ENCODE measurements at places on chromosomes 12 and 14.

- no peak for DNase-seq
Observed at GRCh38 chr12:76666290-76666835, 97.6 kb upstream of the ZDHHC17 start.

- DNase-seq: no peak
Observed at GRCh38 chr12:93624595-93625294, 52.3 kb downstream of the SOCS2 start.

DNA sequence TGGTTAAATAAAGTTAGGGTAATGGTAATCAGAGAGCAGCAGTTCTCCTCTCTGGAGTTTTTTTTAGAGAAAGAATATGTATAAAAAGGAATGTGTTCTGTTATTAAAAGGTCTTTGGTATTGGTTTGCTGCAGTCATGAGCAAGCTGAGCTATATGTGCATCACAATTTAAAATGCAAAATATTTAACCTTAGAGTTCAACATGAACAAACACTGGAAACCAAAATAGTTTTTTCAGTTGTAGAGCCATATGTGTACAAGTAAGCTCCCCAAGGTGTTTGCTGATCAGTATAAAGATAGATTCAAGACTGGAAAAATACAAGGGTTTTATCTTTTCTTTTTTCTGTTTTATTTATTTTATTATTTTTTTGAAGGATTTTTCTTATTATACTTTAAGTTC is 245.0 kb downstream of the NUBPL start:
- no peak for DNase-seq

GRCh38 chr12:52247622-52248540 is 14.8 kb downstream of the KRT7 start:
- DNase-seq: no peak

GRCh38 chr14:21072031-21072473 is 1.9 kb downstream of the ARHGEF40 start:
- no peak for DNase-seq

- DNase-seq: no peak
Observed at GRCh38 chr12:110676171-110676570, 12.7 kb downstream of the HVCN1 start.

- DNase-seq: no peak
Observed at GRCh38 chr14:54172562-54172961, 215.9 kb upstream of the BMP4 start.

- DNase-seq: peak; percentile 77
Observed at GRCh38 chr12:6607751-6608591, 792 bp upstream of the CHD4 start.

GRCh38 chr14:80784820-80785219 is 156.7 kb downstream of the CEP128 start:
- no peak for DNase-seq

DNA sequence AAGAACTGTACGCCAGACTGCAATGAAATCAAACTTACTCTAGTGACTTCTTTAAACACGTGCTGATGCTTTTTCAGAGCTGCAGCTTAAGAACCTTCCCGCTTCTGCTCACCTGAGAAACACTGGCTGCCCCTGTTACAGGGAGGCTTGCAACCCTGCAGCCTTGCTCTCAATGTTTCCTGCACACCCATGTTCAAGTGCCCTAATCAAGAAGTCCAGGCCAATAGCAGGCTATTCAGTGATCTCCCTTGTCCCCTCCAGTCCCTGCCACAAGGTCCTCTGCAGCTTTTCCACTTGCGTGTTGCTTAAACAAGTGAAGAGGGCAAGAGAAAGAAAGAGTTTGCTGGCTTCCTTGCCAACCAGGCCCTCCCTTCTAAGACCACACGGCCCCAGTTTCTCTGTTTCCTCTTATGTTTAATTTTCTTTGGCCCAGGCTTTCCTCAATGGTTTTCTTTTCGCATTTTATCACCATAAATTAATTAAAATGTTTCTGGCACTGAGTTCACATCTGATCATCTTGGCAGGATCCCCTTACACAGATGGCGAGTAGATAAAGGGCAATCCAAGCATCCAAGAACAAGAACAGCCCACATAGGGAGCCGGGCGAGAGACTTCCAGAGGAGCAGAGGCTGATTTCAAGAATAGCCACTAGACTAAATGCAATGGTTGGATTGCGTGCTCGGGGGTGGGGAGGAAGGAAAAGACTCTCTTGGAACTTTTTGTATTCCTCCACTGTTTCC is 82.3 kb upstream of the CDKN3 start:
- DNase-seq: no peak

- DNase-seq: no peak
Observed at GRCh38 chr12:14111230-14111865, 129.9 kb upstream of the GRIN2B start.

GRCh38 chr14:37988472-37988871 is 219.2 kb upstream of the SSTR1 start:
- no peak for DNase-seq

DNA sequence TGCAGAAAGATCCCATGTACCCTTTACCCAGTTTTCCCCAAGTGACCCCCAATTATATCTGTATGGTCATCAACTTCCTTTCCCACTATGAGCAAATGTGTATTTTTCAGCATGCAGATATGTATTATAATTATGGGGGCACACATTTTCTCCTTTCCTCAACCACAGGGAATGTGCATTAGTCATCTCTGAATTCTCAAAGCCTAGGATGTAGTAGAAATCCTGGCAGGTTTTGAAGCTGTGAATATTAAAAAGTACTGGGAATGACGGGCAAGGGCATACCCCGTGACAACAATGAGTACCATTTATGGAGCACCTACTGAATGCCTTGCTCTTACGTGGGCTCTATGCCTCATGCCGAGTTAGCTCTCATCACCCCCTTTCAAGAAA is 71.5 kb downstream of the VWF start:
- no peak for DNase-seq

GRCh38 chr12:57694459-57695019 is 607 bp downstream of the OS9 start:
- DNase-seq: no peak

DNA sequence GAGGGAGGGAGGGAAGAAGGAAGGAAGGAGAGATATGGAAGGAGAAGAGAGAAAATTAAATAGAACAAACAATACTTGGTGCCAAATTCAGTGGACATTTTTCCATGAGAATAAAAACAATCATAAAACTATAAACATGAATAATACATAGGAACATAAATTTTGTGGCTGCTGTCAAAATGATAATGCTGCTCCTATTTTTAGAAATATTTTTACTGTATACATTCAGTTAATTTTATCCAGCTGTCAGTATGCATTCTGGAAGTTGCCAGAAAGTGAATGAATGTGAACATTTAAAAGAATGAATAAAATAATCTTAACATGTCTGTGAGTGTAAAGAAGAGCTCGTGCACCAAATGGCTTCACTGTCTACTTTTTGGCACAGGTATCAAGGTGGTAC is 13.9 kb upstream of the PCED1B start:
- DNase-seq: no peak

GRCh38 chr12:117523971-117524370 is 162.5 kb upstream of the NOS1 start:
- no peak for DNase-seq

- no peak for DNase-seq
Observed at GRCh38 chr12:114848666-114849065, 164.7 kb upstream of the TBX3 start.

DNA sequence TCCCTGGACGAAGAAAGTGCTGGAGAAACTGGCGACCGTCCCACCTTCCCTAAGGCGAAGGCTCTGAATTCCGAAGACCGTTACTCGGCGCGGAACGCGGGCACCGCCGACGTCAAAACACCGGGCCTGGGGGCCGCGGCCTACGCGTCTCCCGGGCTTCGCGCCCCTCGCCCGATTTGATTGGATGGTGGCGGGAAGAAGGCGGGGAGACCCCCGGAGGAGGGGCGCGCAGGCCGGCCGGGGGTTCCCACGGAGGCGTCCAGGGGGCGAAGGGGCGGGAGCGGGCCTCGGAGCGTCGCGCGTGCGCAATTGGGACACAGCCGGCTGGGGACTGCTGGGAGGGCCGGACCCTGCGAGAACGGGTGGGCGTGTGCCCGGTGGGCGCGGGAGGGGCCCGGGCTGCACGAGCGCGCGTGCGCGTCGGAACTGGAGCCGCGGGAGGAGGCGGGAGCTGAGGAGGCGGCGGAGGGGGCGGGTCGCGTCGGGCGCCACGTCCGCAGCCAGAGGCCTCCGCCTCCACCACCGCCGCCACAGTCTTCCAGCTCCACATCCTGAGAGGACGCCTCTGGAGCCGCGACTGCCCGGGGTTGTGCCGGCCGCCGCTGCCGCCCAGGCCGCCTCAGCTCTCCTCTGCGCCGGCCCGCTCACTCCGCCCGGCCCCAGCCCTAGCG is at the start of gene TMEM263:
TSS of gene TMEM263 (plus strand) at position 531 of the 671 bp plus-strand sequence. CDS start 11,210 bp downstream, outside the sequence.
- peak; percentile 93 for DNase-seq

- no peak for DNase-seq
Observed at GRCh38 chr12:69932676-69933552, 107.9 kb downstream of the MYRFL start.

DNA sequence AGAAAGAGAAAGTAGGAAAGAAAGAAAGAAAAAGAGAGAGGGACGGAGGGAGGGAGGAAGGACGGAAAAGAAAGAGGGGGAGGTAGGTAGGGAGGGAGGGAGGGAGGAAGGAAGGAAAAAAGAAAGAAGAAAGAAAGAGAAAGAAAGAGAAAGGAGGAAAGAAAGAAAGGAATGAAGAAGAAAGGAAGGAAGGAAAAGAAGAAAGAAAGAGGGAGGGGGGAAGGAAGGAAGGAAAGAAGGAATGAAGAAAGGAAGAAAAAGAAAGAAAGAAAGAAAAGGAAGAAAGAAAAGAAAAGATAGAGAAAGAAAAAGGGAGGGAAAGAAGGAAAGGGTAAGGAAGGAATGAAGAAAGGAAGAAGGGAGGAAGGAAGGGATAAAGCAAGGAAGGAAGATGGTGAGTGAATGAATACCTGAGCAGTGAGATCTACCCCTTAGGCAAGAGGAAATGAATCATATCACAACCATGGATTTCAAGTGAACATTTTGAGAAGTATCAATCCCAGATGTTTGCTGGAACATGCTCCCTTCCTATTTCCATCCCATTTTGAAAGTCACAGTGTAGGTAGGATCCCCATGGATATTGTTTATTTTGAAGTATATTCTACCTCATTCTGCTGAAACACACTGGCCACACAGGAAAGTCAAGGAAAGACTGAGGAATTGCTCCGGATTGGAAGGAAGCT is 639.4 kb upstream of the TBX3 start:
- no peak for DNase-seq

DNA sequence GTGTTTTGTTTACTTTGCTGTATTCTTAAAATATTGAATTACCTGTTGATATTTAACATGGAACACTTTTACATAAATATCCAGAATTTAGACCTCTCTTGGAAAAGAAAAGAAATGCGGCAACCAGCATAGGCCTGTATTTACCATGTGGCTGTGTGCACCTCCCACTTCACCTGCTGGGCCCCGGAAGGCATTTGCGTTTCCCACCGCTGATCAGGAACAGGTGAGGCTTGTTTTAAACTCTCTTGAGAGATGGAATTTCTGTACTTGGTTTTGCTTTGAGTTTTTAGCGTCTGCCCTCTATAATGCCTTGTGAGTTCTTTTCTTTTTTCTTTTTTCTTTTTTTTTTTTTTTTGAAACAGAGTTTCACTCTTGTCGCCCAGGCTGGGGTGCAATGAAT is 124.2 kb downstream of the GLT1D1 start:
- no peak for DNase-seq

GRCh38 chr12:105235732-105236476 is at the start of gene APPL2:
Gene APPL2, minus strand, starts transcription at chr12:105236174. Its CDS starts 162 bp downstream, at chr12:105236012.
- DNase-seq: peak; percentile 88

DNA sequence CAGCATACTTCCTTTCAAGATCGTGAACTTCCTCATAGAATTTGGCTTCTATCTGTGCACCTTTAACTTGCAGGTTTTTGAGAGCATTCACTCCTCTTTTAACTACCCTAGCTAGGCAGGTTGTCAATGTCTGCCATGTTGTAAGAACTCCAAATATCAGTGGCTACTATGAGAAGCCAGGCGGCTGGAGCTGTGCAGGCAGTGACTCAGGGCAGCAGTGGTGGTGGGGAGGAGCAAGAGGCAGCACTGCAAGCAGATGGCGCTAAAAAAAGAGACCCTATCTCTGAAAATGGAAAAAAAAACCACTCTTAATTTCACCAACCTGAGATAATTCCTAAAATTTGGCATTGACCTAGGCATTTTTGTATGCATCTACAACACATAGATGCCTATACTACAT is 28.5 kb downstream of the YARS2 start:
- DNase-seq: no peak

DNA sequence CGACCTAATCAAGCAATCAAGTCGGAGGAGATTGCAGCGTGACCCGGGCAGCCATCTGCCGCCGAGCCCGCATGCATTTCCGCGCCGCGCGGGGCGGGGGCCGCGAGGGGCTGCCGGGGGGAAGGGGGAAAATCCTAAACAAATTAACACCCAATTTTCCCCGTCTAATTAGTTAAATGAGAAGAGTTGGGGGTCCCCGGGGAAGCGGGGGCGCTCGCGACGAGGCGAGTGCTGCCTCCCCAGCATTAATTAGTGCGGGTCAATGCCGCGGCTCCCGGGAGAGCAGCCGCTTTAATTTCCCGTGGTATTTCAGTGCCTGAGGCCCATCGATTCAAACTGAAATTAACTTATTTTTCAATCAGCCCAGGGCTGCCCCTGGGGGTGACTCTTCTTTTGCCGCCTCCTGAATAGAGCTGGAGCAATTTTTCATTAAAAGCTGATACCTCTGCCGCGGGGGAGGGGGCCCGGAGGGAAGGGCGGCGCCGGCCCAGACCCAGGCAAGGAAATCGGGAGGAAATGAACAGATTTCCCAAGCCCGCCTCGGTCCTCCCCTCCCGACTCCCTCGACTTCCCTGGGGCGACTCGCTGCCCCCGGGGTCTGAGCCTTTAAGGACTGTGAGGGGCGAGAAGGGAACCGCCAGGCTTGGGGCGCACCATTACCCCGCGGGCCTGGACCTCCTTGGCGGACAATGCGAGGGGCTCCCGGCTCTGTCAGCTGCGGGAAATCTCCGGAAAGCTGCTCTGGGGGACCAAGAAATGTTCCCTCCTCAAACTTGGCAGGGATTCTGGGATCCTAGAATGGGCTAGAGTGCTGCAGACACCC is 18.9 kb downstream of the VSX2 start:
- DNase-seq: peak; percentile 23

- no peak for DNase-seq
Observed at GRCh38 chr12:85237327-85237726, 42.7 kb upstream of the ALX1 start.

- DNase-seq: no peak
Observed at GRCh38 chr12:89384050-89384758, 31.9 kb upstream of the DUSP6 start.

GRCh38 chr14:100155756-100156616 is 3.5 kb downstream of the DEGS2 start:
- DNase-seq: no peak

GRCh38 chr14:95274874-95275273 is 44.8 kb downstream of the CLMN start:
- DNase-seq: no peak

DNA sequence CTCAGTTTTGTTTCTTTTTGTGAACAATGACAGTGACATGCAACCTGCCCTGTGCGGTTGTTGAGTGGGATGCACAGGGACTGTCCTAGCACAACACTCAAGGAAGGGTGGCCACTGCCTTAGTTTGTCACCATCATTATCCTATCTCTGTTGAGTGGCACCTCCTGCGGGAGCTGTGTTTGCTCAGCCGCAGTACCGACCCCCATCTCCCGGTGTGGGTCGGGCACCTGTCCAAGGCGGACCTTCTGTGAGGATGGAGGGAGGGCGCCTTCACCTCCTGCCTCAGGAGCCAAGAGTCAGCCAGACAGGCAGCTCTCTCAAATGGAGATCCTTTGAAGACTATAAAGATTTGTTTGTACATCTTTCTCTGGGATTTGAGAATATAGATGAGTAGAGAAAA is 142.1 kb downstream of the TSPAN9 start:
- DNase-seq: no peak

- DNase-seq: peak; percentile 83
Observed at GRCh38 chr12:6563448-6564050, 4.5 kb downstream of the NOP2 start.
